ENCODE measurements at places on chromosomes 12 and 14.

DNA sequence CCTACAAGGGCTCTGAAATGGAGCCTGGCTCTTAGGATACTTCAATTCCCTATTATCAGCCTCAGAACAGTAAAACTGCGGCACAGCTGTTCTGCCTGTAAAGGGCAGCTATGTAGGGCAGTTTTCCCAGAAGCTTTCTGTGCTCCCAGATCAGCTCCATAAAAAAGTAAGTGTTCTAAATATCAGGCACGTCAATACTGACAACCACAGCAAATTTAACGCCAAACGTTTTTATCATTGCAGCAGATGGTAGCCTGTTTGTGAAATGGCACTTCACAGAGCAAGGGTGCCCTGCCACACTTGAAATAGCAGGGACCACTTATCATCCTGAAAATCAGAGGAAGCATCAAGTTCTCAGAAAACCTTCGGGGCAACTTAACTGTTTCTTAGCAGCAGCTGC, 54.8 kb upstream of the PTHLH start:
- DNase-seq, result no peak

DNA sequence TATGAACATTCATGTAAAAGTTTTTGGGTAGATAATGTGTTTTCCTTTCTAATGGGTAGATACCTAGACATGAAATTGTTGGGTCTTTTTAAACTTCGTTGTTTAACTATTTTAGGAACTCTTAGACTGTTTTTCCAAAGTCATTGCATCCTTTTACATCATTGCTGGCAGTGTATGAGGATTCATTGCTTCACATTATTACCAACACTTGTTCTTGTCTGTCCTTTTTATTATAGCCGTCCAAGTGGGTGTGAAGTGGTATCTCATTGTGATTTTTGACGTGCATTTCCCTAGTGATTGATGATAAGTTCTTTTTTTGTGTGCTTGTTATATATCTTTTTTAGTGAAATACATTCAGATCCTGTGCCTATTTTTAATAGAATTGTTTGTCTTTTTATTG, 39.4 kb downstream of the USP15 start:
- DNase-seq, result no peak

DNA sequence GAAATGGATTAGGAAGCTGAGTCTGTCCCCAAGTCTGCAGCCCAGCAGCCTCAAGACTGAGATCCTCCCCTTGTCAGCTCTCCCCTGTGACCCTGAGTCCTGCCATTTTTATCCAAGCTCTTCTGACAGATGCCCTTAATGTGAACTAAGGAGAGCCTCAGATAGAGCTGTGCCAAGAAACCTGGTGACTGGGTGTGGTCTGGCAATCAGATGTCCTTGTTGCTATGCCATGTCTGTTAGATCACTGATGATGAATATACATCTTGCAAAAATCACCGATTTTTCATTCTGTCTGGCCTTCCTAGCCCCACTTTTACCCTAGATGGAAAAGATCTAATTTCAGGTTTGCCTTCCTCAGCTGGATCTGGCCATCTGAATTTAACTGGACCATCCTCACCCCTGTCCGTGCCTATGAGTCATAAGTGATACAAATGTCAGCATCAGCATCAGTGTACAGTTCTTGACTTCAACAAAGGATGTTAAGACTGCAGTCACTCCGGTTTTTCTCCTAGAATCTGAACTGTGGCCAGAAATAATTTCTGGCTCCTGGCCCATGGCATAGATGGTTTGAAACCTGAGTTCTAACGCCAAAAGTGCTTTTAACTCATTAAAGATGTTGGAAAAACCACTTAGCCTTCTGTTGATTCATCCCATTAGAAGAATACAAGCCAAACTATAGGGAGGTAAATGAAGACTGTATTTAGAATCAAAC, 61.2 kb upstream of the GRIP1 start:
- DNase-seq, result no peak

DNA sequence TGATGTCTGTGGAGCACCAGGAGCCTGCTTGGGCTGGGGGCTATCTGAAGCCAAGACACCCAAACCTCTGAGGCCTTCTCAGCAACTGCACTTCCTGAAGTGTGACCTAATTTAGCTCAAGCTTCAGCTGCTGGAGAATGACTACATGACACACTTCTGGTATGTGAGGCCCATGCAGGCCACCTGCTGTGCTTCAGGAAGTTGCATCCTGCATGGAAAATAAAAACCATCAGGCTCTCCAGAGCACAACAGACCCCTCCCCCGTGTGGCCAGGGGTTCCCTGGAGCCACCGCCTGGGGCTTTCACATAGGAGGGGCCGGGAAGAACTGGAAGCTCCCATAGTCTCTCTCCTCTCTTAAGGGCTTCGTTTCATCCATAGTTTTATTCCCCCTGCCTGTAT, 217.7 kb downstream of the SLC15A4 start:
- DNase-seq, result no peak

- DNase-seq, result no peak
Measured at GRCh38 chr14:63045612-63046320, 508 bp upstream of the KCNH5 start.

- no peak for DNase-seq
Measured at GRCh38 chr12:97616946-97617345, 154.3 kb downstream of the RMST start.

DNA sequence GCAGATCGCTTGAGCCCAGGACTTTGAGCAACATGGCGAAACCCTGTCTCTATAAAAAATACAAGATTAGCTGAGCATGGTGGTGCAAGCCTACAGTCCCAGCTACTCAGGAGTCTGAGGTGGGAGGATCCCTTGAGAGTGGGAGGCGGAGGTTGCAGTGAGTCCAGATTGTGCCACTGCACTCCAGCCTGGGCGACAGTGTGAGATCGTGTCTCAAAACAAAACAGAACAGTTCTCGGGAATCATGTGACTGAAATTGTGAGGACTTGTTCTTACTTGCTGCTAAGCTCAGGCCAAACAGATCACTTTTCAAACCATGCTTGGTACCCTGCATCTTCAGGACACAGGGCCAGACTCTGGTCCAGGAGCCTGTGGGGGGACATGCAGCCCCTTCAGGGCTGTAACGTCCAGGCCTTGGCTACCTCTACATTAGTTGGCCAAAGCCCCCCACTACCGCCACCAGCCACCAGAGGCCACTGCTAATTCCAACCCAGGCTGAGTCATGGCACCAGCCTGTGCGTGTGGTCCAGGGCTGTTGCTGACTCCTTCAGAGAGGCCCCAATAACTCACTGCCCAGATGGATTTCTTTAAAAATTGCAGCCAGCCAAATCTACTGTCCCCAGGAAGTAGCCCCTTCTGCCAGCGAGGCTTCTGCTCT, 33.4 kb upstream of the SYNDIG1L start:
- peak; percentile 5 for DNase-seq

GRCh38 chr12:120712610-120713009, 2.4 kb downstream of the UNC119B start:
- DNase-seq, result no peak

GRCh38 chr14:100755649-100756048, 29.0 kb downstream of the DLK1 start:
- no peak for DNase-seq

- no peak for DNase-seq
Measured at GRCh38 chr14:104554088-104554607, 25.4 kb upstream of the C14orf180 start.

GRCh38 chr14:65131301-65131701, 29.0 kb upstream of the MAX start:
- no peak for DNase-seq

- no peak for DNase-seq
Measured at GRCh38 chr12:80441921-80442320, 2.1 kb upstream of the PTPRQ start.

- no peak for DNase-seq
Measured at GRCh38 chr14:20802341-20803084, at the start of gene RNASE1. Gene RNASE1 (minus strand): TSS chr14:20802844. CDS start chr14:20802068, 776 bp downstream.

- DNase-seq, result no peak
Measured at GRCh38 chr14:80278293-80279023, 67.2 kb upstream of the DIO2 start.

DNA sequence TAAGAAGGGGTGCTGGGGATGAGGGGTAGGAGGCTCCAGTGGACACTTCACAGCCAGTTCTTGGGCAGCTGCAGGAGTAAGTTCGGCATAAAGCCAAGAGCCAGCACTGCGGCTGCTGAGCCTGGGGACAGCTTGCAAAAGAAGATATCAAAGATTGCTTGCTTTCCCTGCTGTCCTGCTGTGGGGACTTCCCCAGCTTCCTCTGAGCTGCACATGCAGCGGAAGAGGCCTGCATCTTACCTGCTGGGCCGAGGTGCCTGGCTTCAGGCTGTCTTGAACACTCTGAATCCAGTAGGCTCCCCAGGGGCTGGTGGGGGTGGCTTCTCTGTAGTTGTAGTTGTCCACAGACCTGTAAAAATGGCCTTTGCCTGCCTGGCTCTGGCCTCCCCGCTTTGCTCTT, 1.3 kb downstream of the CHGA start:
- no peak for DNase-seq

DNA sequence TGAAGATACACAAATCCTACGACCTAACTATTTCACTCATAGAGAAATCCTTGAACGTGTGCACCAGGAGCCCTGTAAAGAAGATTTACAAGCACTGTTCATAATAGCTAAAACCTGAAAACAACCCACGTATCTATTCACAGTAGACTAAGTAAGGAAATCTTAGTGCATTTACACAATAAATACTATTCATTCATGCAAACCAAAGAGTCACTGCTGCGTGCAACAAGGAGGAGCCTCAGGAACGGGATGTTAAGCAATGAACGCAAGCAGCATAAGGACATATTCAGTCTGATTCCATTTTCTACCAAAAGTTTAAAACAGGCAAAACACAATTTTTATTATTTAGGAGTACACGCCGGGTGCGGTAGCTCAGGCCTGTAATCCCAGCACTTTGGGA, 176.6 kb downstream of the TTC7B start:
- DNase-seq, result no peak

- no peak for DNase-seq
Measured at GRCh38 chr12:80805106-80805505, 88.4 kb downstream of the MYF5 start.

DNA sequence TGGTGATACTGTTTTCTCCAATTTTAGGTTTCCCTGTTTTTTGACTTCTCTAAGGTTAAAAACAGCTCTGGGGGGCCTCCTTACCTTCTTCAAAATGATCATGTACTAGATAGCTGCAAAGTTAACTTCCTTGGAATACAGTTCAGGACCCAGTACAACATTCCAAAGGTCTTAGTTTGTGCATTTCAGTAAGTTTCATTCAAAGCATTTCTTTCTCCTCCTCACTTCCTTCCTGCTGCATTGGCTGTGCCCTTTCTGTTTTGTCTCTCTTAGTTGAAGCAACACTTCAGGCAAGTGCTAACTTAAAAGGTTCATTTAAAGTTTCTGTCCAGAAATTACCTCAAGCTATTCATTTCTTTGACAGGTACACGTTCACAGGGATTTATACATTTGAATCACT, 95.7 kb downstream of the SCN8A start:
- DNase-seq, result no peak

GRCh38 chr12:1102115-1102514, 111.1 kb downstream of the ERC1 start:
- no peak for DNase-seq

GRCh38 chr14:95018821-95019220, 138.5 kb downstream of the DICER1 start:
- no peak for DNase-seq

Measured in stimulated activated CD8-positive, alpha-beta memory T cell treated with anti-CD3 and anti-CD28 coated beads, Interleukin-15, amount 100 ng/mL, for 48 hours (primary cell).